Heart left ventricle (tissue), 16 donors: ENCODE measurements at places on chromosomes 5 and 9.

GRCh38 chr5:31463351-31463750 is 68.5 kb downstream of the DROSHA start:
- DNase-seq: no peak

DNA sequence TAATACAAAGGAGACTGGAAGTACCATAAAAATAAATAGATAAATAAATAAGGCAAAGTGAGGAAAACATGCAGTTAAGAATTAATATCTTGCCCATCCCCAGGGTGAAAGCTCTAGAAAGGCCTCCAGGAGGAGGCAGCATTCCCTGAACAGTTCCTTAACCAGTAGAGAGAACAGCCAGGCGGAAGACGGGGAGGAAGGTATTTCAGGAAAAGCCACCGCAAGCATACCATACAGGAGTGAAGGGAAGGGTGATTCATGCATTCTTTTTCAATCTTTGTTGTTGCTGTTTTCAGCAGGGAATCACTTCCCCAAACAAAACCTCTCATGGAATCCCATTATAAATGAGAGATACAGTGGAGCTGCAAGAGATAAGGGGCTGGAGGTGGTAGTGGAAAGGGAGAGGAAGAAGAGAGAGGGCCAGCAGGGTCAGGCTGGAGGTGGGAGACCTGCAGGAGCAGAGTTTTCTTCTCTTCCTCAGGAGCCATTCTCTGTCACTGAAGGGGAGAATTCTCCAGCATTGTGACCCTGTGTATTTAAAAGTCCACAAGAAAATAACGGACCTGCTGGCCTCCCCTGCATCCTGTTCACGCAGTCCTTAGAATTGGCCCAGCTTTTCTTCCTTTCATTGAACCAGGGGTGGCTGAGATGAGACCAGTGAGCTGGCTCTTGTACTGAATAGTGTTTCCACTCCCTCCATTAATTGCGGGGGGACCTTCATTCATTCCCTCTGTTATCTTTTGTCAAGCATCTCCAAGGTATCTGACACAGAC is 255.9 kb downstream of the FAM114A2 start:
- no peak for DNase-seq

- DNase-seq: peak; percentile 38
Observed at GRCh38 chr5:78387468-78388153, 27.2 kb downstream of the SCAMP1 start.

- DNase-seq: no peak
Observed at GRCh38 chr5:121899346-121899745, 47.7 kb downstream of the FTMT start.

GRCh38 chr5:148858106-148858505 is 31.7 kb downstream of the ADRB2 start:
- DNase-seq: no peak

DNA sequence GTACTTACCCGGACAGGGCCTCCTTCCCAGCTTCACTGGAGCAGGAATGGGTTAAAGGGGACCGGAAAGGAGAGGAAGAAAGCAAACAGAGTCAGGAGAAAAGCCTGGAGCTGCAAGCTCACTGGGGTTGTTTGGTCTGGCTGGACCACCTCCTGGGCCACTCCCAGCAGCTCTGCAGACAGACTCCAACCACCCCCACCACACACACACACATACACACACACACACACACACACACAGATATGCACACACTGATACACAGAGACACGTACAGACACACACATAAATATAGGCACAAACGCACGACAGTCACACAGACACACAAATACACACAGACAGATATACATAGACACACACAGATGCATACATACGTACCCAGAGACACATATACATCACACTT is 34.9 kb upstream of the SYNPO start:
- DNase-seq: no peak

- DNase-seq: no peak
Observed at GRCh38 chr9:76194896-76195295, 199.3 kb downstream of the RFK start.

DNA sequence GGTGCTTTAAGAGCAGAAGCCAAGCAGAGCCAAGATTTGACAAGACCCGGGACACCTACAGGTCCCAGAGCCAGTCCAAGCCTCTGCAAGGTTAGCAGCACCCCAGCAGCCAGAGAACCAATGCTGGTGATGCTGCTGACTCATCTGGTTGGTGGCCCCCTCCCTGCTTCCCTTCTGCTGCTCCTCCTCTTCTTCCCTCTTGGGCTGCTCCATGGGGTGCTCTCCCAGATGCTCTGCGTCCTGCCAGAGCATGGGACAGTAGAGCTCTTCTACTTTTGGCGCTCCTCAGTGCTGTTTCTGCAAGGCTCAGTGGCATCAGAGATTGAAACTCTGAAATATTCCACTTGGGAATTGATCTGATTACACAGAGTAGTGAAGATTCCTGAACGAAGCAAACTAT is 76.1 kb upstream of the SAP30L start:
- DNase-seq: no peak

- DNase-seq: no peak
Observed at GRCh38 chr9:14293801-14294200, 20.1 kb downstream of the NFIB start.

- no peak for DNase-seq
Observed at GRCh38 chr9:70256123-70256551, 2.6 kb upstream of the SMC5 start.

DNA sequence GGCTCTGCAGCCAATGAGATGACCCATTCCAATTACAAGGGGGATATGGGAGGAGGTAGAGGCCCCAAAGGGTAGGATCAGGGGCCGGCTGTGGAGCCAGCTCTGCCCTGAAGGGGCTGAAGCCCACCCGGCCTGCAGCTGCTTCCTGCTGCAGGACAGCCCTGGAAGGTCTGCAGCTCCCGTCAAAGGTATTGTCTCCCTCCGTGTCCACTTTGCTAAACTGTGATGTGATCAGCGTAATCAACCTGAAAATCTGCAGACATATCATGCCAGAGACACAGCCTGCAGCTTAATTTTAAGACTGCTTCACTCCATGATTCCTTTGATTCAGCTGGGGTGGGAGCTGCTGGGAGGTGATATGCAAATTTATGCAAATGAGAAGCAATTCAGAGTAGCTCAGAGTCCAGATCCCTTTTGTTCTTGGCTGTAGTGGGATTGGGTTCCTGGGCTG is 90.7 kb downstream of the GADD45G start:
- DNase-seq: no peak

- DNase-seq: no peak
Observed at GRCh38 chr9:36999728-37000333, 34.2 kb downstream of the PAX5 start.

- DNase-seq: no peak
Observed at GRCh38 chr5:159047086-159047485, 52.6 kb downstream of the EBF1 start.

DNA sequence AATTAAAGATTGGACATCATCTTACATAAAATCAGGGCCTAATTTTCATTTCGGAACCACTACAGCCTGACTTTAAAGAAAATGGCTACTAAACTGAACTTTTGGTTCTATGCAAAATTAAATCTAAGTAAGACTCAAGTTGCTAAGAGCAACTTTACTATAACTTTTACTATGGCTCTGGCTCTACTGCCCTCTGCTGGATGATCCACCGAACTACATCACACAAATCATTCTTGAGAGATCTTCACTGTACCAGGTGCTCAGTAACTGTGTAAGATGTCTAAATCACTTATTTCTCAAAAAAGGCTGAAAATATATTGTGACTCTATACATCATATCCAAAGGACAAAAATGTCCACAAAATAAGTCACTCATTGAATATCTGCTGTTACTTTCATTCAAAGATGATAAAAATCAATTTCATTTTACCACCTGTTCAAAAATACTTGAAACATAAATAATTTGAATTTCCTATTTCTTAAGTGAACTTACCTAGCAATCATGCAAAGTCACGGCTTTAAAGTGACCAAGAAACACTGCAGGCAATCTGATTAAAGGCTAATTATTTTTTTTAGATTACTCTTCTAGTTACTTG is 13.5 kb downstream of the MOCS2 start:
- DNase-seq: peak; percentile 28

- no peak for DNase-seq
Observed at GRCh38 chr9:16449076-16449730, 421.3 kb downstream of the BNC2 start.

DNA sequence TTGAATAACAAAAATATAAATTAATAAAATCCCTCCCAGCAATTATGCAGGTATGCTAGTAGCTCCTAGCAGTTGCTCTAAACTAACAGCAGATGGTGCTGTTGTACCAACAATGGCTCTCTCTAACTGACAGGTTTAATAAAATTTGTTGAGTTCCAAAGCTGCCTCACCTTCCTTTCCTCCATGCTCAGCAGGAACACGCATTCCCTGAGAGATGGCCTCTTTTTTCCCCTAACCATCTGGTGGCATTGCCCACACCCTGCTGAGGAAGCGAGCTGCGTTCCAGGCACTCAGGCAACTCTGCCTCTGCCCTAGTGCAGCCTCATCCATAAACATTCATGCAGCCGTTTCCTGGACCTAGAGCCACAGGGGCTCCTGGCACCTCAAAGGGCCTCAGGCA is 106.2 kb downstream of the KLHL3 start:
- DNase-seq: no peak

GRCh38 chr5:1299511-1299850 is 4.6 kb upstream of the TERT start:
- DNase-seq: no peak

DNA sequence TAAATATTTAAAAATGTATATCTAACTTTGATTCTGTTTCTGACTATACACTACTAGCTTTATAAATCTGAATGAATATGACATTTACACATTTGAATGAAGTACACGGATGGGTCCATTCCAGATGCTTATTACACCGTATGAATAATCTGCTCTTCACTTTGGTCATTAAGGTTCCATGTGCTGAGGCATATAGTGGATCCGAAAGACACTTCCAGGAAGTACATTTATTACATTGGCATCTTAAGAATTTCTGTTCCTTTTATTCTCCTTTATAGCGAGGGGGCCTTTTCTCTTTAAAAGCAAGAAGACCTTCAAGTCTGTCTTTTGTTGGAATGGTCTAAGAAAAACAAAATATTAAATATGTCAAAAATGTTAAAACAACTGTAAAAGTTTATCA is 147.6 kb downstream of the AUH start:
- DNase-seq: no peak

DNA sequence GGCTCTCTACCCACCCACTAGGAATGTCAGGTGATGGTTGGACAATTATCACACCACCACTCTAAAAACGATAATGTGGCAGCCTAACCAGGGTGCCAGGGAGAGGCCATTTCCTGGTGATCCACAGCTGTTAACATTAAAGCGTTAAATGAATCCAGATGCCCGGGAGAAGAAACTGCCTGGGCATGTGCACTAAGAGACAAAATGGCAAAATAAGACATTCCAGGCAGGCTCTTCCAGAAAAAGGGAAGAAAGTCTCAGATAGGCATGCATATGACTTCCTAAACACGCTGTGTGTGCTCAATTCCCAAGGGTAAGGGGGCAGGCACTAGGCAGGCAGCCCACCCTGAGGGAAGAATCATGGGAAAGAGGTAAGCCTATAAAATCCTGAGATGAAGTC is 4.6 kb upstream of the TXN start:
- no peak for DNase-seq

GRCh38 chr9:127818574-127818973 is 15.9 kb downstream of the FPGS start:
- DNase-seq: no peak

DNA sequence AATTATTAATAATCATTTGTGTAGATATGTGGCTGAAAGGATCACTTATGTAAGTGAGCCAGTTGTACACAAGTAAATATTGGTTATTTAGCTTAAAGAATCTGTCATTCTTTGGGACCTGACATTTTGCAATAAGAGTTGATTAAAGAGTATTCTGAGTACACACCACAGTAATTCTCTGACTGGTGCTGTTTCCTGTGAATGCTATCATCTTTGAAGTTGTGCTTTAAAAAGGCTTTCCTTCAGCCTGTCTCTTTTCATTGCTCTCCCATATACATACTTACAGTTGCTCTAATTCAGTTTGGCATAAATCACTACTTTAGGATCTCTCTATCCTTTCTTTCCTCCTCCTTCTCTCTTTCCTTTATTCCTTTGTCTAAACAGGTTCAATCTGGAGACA is 8.7 kb upstream of the CSNK1G3 start:
- no peak for DNase-seq

DNA sequence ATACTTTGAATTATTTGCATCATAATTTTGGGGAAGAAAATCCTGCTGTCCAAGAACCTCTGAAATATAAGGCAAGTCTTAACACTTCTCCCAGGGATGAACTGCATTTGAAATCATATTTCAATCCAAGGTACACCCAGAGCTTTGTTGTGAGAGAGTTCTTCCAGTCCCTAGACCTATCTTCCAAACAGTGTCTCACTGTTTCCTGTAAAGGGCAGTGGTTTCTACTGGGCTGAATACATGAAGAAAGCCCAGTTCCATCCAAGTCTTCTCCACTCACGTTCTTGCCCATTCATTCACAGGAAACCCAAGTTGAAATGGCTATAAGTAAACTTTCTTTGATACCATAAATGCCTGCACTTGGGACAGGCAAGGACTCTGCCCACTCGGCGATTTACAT is 108.3 kb upstream of the LHFPL2 start:
- DNase-seq: no peak

DNA sequence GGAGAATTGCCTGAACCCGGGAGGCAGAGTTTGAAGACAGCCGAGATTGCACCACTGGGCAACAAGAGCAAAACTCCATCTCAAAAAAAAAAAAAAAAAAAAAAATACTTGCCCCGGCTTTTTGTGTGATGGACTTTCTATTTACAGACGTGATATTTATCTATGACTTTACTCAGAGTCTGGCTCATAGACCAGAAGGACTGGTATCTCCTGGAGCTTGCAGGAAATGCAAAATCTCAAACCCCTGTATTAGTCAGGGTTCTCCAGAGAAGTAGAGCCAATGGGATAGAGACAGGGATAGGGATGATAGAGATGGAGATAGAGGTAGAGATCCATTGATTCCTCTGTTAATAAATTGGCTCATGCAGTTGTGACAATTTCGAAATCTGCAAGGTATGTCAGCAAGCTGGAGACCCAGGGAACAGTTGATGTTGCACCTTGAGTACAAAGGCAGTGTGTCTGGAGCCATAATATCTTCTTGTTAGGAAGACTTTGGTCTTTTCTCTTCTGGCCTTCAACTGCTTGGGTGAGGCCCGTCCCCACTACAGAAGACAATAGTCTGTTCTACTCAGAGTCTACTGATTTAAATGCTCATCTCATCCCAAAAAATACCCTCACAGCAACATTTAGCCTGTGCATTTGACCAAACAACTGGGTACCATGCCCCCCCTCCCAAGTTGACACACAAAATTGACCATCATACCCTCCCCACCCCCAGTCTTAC is 195.4 kb upstream of the MSX2 start:
- DNase-seq: no peak

DNA sequence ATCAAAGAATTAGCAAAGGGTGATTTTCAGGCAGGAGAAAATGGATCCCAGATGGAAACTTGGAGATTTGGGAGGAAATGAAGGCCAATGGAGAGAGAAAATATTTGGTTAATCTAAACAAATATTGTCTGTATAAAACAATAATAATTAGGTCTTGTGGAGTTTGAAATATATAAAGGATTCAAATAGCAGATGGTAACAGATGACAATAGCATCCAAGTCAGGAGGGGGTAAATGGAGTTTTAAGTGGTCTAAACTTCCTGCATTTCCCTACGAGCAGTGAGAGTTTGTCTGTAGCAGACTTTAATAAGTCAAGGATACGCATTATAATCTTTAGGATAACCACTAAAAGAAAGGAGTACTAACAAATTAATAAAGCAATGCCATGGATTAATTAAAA is 49.0 kb upstream of the GGTA1 start:
- no peak for DNase-seq
